Activated naive CD8-positive, alpha-beta T cell treated with anti-CD3 and anti-CD28 coated beads, Interleukin-2, amount 50 U/mL, for 16 hours (primary cell): ENCODE measurements at places on chromosomes 12 and 14.

DNA sequence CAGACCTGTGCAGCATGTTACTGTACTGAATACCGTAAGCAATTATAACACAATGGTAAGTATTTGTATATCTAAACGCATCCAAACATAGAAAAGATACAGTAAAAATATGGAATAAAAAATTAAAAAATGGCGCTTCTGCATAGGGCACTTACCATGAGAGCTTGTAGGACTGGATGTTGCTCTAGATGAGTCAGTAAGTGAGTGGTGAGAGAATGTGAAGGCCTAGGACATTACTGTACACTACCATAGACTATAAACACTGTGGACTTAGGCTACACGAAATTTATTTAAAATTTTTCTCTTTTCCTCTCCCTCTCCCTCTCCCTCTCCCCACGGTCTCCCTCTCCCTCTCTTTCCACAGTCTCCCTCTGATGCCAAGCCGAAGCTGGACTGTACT lies 194.5 kb upstream of the CDKN3 start:
- DNase-seq: no peak

DNA sequence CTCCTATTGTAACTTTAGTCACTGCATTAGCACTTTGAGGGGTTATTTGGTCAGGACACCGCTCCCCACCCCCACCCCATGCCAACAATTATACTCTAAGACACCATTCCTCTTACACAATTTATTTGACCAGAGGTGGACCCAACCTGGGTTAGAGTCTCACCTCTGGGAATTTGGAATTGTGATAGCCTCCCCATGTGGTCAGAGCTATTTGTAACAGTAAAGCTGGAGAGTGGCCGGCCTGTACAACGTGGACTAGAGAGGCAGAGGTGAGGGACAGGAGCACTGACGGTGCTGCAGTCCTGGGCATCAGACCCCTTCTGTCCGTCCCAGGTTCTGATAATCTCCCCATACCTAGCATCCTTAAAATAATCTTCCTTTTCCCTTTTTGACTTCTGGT lies 3.3 kb upstream of the HAL start:
- no peak for DNase-seq

DNA sequence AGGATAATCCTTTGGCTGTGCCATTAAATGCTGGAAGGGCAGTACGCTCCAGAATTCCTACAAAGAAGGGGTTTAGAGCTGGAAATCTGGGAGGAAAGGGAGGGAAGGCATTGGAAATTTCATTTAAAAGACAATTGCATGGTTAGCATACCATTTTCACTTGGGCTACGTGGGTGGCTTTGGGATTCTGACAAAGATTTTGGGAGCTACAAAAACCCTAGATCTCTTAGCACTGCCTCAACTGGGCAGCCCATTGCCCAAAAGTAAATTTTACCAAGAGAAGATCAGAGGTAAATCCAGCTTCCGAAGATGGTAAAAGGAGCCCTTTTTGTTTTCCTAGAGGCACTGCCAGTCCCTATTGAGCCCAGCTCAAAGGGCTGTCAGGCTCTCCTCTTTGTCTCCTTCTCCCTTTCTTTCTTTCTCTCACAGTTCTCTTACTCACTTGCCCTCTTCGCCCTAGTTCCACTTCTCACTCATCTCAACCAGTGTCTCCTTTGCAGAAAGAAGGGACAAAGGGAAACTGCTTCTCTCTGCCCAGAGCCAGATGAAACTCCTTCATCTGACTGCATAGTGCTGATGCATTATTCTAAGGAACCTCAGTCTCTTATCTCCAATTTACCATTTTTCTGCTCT lies 125.4 kb upstream of the PLEKHA5 start:
- DNase-seq: no peak

DNA sequence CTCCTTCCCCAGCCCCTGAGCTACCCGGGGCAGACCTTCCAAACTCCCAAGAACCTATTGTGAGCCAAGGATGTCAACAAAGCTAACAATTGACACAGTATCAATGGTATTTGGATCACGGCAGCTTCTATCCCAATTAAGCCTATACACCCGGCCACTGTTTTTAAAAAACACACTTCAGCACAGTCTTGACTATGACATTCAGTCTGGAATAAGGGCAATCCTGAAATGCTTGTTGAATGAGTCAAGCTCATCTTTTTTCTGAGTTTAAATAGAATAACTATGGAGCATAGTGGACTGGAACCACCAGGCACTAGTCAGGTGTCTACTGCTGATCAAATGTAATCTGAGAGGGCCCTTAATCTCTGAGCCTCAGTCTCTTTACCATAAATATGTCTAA lies 5.7 kb downstream of the DENND5B start:
- no peak for DNase-seq

GRCh38 chr12:109010259-109010658 lies 10.6 kb downstream of the SVOP start:
- no peak for DNase-seq

DNA sequence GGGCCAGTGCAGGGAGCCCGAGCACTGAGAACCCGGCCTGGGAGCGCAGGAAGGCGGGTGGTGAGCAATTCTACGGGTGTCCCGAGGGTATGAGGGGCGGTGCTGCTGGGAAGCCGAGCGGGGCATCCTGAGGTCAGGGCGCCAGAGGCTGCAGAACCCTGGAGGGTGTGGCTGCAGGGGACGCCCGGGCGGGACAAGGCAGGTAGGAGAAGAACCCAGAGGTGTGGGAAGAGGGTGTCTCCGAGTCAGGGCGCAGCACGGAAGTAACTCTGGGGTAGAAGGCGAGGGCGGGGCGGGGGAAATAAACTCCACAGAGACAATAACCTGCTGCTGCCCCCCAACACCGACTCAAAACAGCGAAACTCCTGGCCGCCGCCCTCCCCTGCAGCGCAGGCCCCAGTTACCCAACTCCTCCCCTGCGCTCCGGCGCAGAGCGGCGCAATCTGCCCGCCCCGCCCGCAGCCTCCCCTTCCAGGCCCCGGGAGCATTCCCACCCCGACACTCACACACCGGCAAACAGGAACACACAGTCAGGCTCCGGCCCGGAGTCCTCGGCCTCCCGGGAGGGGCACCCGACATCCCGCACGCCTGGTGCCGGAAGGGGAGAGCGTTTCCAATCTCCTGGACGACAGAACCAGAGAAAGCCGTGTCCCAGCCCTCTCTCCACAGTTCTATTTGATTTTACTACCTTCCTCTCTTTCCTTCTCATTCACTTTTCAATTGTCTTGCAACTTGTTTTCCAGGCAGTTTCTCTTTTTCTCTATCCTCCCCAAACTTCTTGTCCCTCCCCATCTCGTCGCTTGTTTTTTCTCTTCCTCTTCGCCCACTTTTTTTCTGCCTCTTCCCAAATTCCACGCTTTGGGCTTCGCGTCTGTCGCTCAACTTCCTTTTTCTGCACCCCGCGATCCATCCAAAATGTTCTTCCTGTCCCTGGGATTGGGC lies 2.4 kb downstream of the HRK start:
- no peak for DNase-seq

GRCh38 chr14:36163451-36163850 lies 13.1 kb downstream of the PTCSC3 start:
- DNase-seq: no peak

- peak; percentile 2 for DNase-seq
Measured at GRCh38 chr12:32107359-32108267, 966 bp downstream of the BICD1 start.

GRCh38 chr12:127811988-127812387 lies 455.0 kb upstream of the TMEM132C start:
- no peak for DNase-seq

- no peak for DNase-seq
Measured at GRCh38 chr14:75283833-75284563, 5.4 kb downstream of the FOS start.

GRCh38 chr12:26130728-26131127 lies 5.9 kb upstream of the BHLHE41 start:
- DNase-seq: no peak

DNA sequence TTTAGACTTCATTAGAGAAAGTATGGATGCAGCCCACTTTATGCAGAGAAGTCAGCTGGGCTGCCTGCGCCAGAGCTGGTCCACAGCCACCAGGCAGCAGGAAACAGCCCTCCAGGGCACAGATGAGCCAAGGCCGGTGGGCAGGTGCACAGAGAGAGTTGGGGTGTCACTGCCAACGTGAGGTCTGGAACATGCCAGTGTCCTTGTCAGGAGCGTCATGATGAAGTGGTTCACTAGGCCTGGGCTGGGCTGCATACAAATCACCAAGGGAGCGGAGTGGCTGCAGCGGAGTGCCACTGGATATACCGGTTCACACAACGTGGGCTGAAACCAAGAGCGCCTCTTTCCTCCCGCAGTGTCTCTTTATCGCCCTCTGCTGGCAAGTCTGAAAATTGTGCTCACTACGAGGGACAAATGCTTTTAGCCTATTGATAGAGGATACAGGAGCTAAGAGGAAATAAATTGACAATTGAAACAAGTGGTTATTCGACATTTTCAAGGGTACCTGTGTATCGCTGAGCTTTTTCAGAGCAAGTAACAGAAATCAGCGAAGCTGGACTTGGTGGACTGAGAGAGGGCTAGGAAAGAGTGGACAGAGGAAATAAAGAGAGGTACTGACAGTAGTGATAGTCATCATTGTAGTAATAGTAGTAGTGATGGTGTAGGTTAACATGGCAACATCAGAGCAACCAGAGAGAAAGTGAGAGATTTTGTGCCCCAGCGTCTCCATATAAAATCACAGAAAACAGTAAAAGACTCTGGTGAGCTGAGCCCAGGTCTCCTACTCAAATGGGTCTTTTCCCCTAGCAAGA lies 52.0 kb upstream of the ITPR2 start:
- peak; percentile 73 for DNase-seq

GRCh38 chr14:50806241-50806933 lies 24.6 kb downstream of the NIN start:
- DNase-seq: no peak

DNA sequence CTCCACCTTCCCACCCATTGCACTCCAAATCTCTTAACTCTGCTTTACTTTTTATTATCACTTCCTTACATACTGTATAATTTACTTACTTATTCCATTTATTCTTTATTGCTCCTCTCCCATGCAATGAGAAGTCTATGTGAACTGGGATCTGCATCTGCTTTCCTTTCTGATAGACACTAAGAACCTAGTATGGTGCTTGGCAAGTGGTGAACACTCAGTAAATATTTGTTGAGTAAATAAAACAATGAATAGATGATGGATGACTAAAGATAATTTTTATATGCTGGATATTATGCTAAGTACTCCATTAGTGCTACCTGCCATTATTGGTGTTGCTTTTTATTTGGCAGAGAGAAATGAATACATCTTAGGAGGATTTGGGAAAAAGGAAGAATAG lies 151.0 kb downstream of the TPH2 start:
- no peak for DNase-seq

DNA sequence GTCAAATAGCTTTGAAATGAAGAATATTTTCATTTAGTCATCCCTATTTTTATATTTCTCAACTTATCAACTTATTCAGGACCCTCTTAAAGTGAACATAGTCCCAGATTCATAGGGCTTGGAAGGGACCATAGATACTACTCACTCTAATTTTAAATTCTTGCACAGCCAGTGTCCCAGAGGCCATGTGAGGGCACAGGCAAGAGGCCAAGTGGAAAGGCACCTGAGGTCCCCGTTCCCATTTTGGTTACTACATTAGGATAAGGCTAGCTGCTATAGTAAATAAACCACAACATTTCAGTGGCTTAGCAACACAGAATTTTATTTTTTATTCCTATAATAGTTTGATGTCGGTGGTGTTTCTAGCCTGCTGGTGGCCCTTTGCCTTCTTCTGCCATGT lies 227.8 kb downstream of the SPTSSA start:
- no peak for DNase-seq

- no peak for DNase-seq
Measured at GRCh38 chr14:56491299-56492285, 88.0 kb upstream of the TMEM260 start.

DNA sequence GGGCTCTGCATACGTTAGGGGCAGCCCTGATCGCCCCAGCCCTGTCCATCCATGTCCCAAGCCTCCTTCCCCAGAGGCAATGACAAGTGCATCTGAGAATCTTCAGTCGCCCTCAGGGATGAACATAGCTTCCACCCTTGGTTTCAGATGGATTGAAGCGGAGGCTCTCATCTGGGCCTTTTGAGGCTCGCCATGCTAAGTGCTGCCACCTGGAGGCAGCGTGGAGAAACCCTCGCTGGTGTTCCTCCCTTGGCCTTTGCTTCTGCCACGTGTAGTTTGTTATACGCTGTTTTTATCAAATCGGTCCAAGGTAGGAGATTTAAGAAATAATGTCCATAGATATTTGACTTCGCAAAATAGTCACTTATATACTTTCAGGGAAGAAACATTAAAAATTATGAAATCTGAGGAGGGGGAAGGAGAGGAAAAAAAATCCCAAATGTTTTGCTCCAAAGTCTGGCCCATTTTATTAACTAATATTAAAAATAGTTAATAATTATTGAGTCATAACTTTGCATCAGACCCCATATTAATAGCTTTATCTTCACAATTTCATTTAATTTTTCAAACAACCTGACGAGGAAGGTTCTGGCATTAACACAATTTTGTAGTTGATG lies 28.8 kb upstream of the LRRC10 start:
- peak; percentile 16 for DNase-seq

- DNase-seq: no peak
Measured at GRCh38 chr12:1448336-1448735, 146.0 kb downstream of the FBXL14 start.

GRCh38 chr14:23160924-23161522 lies 22.4 kb downstream of the SLC7A8 start:
- no peak for DNase-seq

- no peak for DNase-seq
Measured at GRCh38 chr14:74038020-74038859, 19.1 kb downstream of the BBOF1 start.

DNA sequence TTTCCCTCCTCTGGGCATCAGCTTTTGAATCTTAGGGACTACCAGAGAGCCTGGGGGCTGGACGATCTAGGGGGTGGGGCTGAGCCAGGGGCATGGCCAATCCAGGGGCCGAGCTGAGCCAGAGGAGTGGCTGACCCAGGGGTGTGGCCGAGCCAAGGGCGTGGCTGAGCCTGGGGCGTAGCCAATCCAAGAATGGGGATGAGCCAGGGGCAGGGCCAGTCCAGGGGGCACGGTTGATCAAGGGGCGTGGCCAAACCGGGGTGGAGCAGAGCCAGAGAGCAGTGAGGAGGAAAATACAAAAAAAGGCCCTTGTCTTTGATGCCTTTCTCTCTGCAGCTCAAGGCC lies 219.3 kb upstream of the NOS1 start:
- DNase-seq: no peak

GRCh38 chr14:104664588-104664987 lies 24.8 kb upstream of the INF2 start:
- no peak for DNase-seq

- DNase-seq: no peak
Measured at GRCh38 chr14:68656452-68656851, 136.4 kb downstream of the ZFP36L1 start.

GRCh38 chr14:24110060-24110459 lies 4.5 kb upstream of the DCAF11 start:
- DNase-seq: no peak

DNA sequence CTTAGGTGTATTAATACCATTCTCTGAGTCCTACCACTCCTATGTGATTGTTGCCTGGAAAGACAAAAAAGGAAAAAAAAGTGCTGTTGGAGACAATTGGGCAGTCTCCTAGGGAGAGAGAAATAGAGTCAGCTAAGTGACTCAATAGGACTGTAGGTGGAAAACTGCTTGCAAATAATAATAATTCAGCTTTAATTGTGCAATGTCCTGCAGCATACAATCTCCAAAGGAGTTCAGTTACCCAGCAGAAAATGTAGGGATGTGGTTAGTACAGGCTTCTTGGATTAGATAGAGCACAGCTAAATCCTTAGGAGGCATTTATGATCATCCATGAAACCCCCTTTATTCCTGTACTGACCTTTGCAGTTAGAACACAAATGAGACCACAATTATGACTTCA lies 3.0 kb upstream of the SRSF9 start:
- DNase-seq: no peak
